Activated B cell treated with CpG ODN at 0.5 μM for 24 hours (primary cell): ENCODE measurements at places on chromosomes 1 and 21.

- DNase-seq: no peak
- no peaks in the 10 kb centered on the region for H3K36me3 ChIP-seq
- no peaks in the 10 kb centered on the region for H3K4me1 ChIP-seq
- peaks cover 2% of the 10 kb centered on the region for H3K27me3 ChIP-seq
- no peak overlapping the region for H3K27ac ChIP-seq
These were observed 350.5 kb upstream of the VAMP3 start for GRCh38 chr1:7420470-7421100.

DNA sequence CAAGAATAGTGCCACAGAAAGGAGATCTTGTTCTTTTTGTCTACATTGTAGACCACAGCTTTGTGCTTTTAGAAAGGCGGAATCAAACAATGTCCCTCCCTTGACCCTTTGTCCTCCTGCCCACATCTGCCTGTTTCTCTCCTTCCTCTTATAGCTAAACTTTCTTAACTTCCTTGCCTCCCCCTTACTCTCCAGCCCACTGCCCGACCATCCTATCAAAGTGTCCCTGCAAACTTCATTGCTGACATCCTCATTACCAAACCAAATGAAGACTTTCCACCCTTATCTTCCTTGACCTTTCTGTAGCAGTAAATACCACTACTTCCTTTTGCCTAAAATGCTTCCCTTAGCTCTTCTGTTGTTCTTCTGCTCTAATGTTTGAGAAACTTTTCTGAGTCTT, 5.0 kb downstream of the SELP start:
- no peaks in the 10 kb centered on the region for H3K36me3 ChIP-seq
- no peak overlapping the region for H3K4me3 ChIP-seq
- H3K27ac ChIP-seq: no peak overlapping the region
- DNase-seq: no peak
- H3K27me3 ChIP-seq: no peaks in the 10 kb centered on the region
- H3K4me1 ChIP-seq: no peaks in the 10 kb centered on the region

DNA sequence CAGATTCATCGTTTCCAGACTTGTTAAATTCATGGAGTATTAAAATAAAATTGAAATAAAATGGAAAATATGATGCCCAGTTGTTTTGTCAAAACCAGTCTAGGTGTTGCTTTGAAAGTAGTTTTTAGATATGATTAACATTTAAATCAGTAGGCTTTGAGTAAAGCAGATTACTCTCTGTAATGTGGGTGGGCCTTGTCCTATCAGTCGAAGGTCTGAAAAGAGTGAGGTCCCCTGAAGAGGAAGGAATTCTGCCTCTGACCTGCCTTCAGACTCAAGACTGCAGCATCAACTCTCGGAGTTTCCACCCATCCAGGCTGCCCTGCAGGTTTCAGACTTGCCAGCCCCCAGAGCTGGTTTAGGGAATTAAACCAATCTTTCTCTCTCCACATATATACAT, 36.2 kb downstream of the C21orf91 start:
- peaks cover 72% of the 10 kb centered on the region for H3K4me1 ChIP-seq
- no peak overlapping the region for H3K4me3 ChIP-seq
- H3K27ac ChIP-seq: peak overlapping the region; percentile 96
- no peak for DNase-seq
- H3K27me3 ChIP-seq: no peaks in the 10 kb centered on the region

GRCh38 chr21:44618909-44619308, 7.0 kb downstream of the KRTAP10-8 start:
- H3K36me3 ChIP-seq: peaks cover 6% of the 10 kb centered on the region
- H3K4me3 ChIP-seq: peak overlapping the region; percentile 12
- H3K27ac ChIP-seq: peak overlapping the region; percentile 47
- H3K4me1 ChIP-seq: peaks cover 15% of the 10 kb centered on the region

GRCh38 chr1:74343216-74343615, 108.0 kb downstream of the TNNI3K start:
- no peak overlapping the region for H3K27ac ChIP-seq
- no peak for DNase-seq
- H3K4me1 ChIP-seq: no peaks in the 10 kb centered on the region
- H3K36me3 ChIP-seq: no peaks in the 10 kb centered on the region

- DNase-seq: no peak
- H3K27me3 ChIP-seq: no peaks in the 10 kb centered on the region
- H3K4me3 ChIP-seq: peak overlapping the region; percentile 91
- peaks cover 43% of the 10 kb centered on the region for H3K4me1 ChIP-seq
These were observed 700 bp upstream of the KMO start for GRCh38 chr1:241531195-241532161.

DNA sequence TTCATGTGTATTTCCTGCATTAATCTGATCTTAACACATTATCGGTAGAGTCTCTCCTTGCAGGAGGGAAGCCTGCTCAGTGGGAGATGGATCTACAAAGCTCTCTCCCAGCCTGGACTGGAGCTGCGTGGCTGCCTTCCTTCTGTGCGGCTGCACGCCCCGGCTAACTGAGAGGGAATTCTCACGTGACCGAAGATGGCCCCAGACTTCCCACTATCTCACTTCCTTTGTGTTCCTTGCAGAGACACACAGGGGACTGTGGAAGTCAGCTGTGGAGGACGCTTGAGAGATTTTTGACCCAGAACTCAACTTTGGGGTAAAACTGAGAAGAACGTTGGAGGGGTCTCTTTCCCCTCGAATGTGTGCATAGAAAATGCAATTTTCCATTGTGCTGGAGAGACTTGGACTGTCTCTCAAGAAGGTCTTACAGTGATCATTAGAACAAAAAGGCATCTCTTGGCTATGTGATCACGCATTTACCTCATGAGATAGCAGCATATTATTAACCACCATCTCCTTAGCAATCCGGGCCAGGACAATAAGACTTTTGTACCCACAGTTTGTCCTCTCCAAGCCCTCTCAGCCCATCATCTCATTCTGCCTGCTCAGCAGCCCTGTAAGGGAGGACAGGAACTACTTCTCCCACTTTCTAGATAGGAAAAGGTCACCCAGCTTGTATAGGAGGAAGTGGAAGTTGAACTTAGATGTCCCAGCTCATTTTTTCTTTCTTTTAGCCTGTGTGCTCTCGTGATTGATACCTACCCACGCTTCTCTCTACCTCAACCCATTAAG, 49.3 kb upstream of the TARBP1 start:
- peaks cover 27% of the 10 kb centered on the region for H3K4me1 ChIP-seq
- H3K36me3 ChIP-seq: no peaks in the 10 kb centered on the region
- no peak for DNase-seq
- H3K4me3 ChIP-seq: no peak overlapping the region
- H3K27ac ChIP-seq: no peak overlapping the region

DNA sequence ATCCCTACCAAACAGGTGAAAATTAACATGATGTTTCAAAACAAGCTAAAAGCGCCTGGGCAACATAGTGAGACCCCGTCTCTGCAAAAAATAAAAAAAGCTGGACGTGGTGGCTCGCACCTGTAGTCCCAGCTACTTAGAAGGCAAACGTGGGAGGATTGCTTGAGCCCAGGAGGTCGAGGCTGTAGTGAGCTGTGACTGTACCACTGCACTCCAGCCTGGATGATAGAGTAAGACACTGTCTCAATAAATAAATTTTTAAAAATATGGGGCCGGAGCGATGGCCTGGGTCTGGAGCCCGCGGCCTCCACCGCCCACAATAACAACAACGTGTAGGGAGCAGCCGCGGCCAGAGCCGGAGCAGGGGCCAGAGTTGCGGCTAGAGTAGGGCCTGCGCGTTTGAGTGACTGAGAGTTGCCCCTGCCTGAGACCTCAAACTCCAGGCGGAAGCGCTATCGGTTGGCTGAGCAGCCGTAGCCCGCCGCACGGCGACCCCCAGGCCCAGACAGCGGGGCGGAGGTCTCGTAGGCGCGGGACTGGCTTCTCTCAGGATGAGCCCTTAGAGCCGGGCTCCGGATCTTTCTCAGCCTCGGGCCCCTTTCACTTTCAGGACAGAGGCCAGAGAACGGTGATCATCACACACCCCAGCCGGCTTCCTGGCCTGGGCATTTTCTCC, 41.4 kb downstream of the ZMYM1 start:
- DNase-seq: peak; percentile 20
- H3K27ac ChIP-seq: no peak overlapping the region
- peaks cover 2% of the 10 kb centered on the region for H3K27me3 ChIP-seq

- peaks cover 21% of the 10 kb centered on the region for H3K27me3 ChIP-seq
- H3K4me1 ChIP-seq: no peaks in the 10 kb centered on the region
- DNase-seq: no peak
These were observed 375.3 kb downstream of the DUSP10 start for GRCh38 chr1:221366495-221367110.

DNA sequence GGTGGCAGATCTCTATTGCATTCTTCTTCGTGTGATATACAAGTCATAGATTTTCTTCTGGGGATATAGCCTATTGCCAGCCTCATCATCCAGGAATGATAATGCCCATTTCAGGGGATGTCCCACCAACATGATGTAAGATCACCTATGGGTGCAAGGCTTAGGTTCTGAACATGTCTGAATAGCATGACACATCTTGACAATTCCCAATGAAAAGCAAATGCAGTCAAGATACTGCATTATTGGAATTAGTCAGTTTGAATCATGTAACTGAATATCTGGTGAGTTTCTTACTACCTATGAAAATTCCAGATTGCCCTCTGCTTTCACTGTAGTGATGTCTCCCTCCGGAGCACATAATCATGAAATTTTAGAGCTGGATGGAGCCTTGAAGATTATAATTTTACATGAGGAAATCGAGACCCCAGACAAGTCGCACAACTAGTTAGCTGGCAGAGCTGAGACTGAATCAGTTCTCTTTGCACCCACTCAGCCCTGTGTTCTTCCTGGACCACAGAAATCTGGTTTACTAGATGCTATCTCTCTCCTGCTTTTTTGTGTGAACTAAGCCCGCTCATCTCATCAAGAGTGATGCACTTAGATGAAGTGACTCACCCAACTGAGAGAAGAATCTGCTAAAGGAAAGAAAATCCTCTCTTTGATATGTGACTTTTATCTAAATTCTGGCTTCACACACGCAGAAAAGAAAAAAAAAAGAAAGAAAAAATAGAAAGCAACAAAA, 65.0 kb downstream of the WDR64 start:
- H3K36me3 ChIP-seq: no peaks in the 10 kb centered on the region
- no peak for DNase-seq
- peaks cover 13% of the 10 kb centered on the region for H3K27me3 ChIP-seq
- peaks cover 2% of the 10 kb centered on the region for H3K4me1 ChIP-seq
- H3K4me3 ChIP-seq: no peak overlapping the region

- DNase-seq: no peak
- no peaks in the 10 kb centered on the region for H3K36me3 ChIP-seq
- H3K4me1 ChIP-seq: no peaks in the 10 kb centered on the region
- no peak overlapping the region for H3K27ac ChIP-seq
- H3K4me3 ChIP-seq: no peak overlapping the region
- no peaks in the 10 kb centered on the region for H3K27me3 ChIP-seq
These were observed 94.4 kb downstream of the DNM3 start for GRCh38 chr1:171935664-171936063.

- no peak overlapping the region for H3K4me3 ChIP-seq
- H3K36me3 ChIP-seq: no peaks in the 10 kb centered on the region
- DNase-seq: no peak
- H3K27ac ChIP-seq: no peak overlapping the region
- H3K4me1 ChIP-seq: peaks cover 12% of the 10 kb centered on the region
These were observed 20.7 kb downstream of the KCNA10 start for GRCh38 chr1:110498270-110498669.

- peaks cover 19% of the 10 kb centered on the region for H3K36me3 ChIP-seq
- H3K4me3 ChIP-seq: peak overlapping the region; percentile 92
- peaks cover 53% of the 10 kb centered on the region for H3K4me1 ChIP-seq
- DNase-seq: peak; percentile 68
These were observed 997 bp downstream of the IFNAR2 start for GRCh38 chr21:33230545-33231324.

GRCh38 chr1:165342168-165342567, 14.3 kb downstream of the LMX1A start:
- H3K36me3 ChIP-seq: no peaks in the 10 kb centered on the region
- H3K4me3 ChIP-seq: no peak overlapping the region
- DNase-seq: no peak
- H3K27me3 ChIP-seq: peaks cover 39% of the 10 kb centered on the region

DNA sequence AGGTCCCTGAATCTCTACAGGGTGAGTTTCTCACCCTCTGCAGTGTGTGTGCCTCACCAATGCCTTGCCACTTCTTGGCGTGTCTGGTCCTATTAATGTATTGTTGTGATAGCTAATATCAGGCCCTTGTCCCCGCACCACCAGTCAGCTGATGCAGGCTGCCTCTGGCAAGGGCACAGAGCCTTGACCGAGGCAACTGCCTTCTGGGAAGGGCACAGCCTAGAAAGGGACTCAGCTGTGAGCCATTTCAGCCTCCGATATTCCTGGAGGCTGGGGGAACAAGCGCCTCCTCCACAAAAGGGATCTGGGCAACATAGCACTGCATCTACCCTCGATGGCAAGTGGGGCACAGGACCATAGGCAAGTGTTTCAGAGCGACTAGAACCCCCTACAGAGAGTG, 27.0 kb downstream of the IL10RB start:
- H3K4me3 ChIP-seq: no peak overlapping the region
- H3K36me3 ChIP-seq: peaks cover 73% of the 10 kb centered on the region
- DNase-seq: no peak

DNA sequence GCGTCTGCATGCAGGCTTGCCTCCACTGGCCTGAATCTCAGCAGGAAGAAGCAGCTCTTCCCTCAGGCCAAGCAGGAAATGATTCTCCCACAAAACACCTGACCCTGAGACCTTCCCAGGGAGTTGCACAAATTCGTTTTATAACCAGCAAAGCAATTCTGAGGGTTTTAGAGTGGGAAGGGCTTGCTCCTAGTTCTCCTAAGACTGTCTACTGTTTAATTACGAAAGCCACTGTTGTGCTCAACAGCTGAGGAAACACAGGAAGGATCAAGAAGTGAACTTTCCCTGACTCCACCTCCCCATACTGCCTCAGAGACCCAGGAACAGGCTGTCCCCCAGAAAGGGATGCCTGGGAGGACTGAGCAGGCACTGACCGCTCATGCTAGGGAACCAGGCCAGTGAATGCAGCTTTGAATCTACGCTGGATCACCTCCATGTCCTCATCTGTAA, 37.0 kb upstream of the PUM1 start:
- no peaks in the 10 kb centered on the region for H3K4me1 ChIP-seq
- peaks cover 3% of the 10 kb centered on the region for H3K27me3 ChIP-seq
- no peaks in the 10 kb centered on the region for H3K36me3 ChIP-seq
- no peak overlapping the region for H3K27ac ChIP-seq
- no peak for DNase-seq
- H3K4me3 ChIP-seq: no peak overlapping the region

DNA sequence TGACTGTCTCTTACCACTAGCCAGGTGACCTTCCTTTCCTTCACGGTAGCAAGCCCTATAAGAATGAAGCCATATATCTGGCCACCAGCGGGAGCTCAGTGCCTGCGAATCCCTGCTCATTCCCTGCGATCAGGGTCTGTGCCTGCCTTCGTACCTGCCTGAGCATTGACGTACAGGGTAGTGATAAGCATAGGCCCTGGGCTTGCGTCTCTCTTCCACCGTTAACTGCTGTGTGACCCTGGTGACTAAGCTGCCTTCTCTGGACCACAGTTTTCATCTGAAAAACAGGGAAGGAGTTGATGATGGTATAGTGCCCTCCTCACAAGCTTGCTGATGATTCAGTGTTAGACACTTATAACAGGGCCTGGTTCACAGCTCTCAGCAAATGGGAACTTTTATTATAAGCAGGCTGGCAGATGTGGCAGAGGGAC, 4.1 kb downstream of the ZC3H12A start:
- H3K36me3 ChIP-seq: peaks cover 82% of the 10 kb centered on the region
- no peaks in the 10 kb centered on the region for H3K27me3 ChIP-seq
- H3K4me1 ChIP-seq: peaks cover 62% of the 10 kb centered on the region
- H3K27ac ChIP-seq: peak overlapping the region; percentile 92
- DNase-seq: no peak
